ENCODE measurements at places on chromosomes 3 and 15. TPM values are rescaled to one million over a fixed set of nuclear protein-coding genes. Genes with fewer than 3 reads are reported as not detected.

DNA sequence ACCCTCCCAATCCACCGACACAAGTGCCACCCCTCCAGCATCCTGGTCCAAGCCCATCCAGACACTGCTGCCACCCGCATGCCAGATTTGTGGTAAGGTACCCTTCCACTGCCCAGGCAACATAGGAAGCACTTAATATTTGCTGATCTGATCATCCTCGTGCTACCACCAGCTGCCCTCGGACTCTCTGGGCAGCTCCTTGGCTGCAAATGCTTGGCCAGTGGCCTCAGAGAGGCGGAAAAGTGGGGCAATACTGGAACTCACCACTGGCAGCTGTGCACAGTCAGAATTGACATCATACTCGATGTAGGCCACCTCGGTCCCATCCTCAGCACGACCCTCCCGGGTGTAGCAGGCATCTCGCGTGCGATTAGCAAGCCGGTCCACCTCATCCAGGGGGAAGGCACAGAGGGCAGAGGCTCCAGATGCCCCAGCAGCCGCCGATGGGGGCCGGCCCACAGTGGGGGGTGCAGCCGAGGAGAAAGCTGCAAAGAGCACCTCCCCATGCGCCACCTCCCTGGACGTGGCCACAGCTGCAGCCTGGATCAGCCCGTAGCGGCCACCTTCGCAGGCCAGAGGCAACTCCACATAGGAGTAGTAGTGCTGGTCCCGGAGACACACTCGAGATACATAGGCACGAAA, 6.5 kb downstream of the PLXNB1 start:
- DNase-seq: no peak

- no peak for DNase-seq
Observed at GRCh38 chr3:124784686-124785382, 54.6 kb downstream of the UMPS start.

GRCh38 chr15:43093026-43093425, 12.8 kb downstream of the UBR1 start:
- no peak for DNase-seq

- no peak for DNase-seq
Observed at GRCh38 chr15:94639701-94640100, 408.3 kb downstream of the MCTP2 start.

- no peak for DNase-seq
Observed at GRCh38 chr3:119346076-119346496, 51.9 kb downstream of the ARHGAP31 start.

- no peak for DNase-seq
Observed at GRCh38 chr3:78455166-78455565, 1312.6 kb downstream of the ROBO1 start.

DNA sequence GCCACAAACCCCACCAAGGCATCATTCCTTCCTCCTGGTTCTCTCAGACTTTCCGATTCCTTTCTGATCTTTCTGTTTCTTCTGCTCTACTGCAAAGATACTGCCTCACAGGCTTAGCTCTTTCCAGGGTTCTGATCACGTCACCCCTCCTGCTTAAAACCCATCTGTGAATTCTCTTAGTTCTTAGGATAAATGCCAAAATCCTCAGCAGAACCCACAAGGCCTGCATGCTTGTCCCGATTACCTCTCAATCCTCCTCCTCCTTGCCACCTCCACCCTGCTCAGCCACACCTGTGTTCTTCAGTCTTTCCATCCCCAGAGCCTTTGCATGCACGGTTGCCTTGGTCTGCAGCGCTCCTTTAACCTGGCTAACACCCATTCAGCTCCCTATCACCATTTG, 84.0 kb downstream of the SRGAP3 start:
- DNase-seq: no peak

GRCh38 chr3:16207031-16207430, 32.6 kb downstream of the GALNT15 start:
- DNase-seq: no peak

GABPB1 gene
- 16.2 TPM for polyA plus RNA-seq

PLSCR2 gene
- not detected for polyA plus RNA-seq
